ENCODE measurements at places on chromosomes 12 and 14. TPM values are rescaled to one million over a fixed set of nuclear protein-coding genes. Genes with fewer than 3 reads are reported as not detected.

Gene POU6F1
- total RNA-seq = 16.5 TPM

Gene CLEC1B
- total RNA-seq = not detected

Gene CCND2
- 57.5 TPM for total RNA-seq

Gene MYBPC1
- not detected for total RNA-seq

Gene FLVCR2
- 3.7 TPM for total RNA-seq

Gene NAB2
- 34.4 TPM for total RNA-seq

Data from vagina (tissue), 2 donors.